ENCODE measurements at places on chromosomes 6 and 20. TPM values are rescaled to one million over a fixed set of nuclear protein-coding genes. Genes with fewer than 3 reads are reported as not detected.

DNA sequence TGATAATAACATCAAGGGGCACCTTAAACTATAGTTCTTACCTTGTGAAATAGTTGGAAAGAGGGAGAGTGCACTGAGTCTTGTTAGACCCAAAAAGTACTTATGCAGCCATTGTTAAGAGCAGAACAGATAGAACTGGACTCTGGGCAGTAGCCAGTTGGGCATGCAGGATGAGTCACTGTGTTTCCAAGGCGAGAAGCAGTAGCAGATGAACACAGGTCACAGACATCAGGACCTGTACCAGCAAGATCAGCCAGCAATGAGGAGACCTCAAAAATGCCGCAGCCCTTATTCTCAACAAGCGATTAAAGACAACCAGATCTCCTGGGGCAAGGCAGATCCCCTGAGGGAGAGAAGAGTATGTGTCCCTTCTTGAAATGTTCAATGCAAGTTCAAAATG lies 79.0 kb downstream of the SAMD3 start:
- H3K4me3 ChIP-seq = no peak overlapping the region
- no peak for DNase-seq
- no peaks in the 10 kb centered on the region for H3K36me3 ChIP-seq
- no peak overlapping the region for H3K27ac ChIP-seq
- H3K27me3 ChIP-seq = no peaks in the 10 kb centered on the region

DNA sequence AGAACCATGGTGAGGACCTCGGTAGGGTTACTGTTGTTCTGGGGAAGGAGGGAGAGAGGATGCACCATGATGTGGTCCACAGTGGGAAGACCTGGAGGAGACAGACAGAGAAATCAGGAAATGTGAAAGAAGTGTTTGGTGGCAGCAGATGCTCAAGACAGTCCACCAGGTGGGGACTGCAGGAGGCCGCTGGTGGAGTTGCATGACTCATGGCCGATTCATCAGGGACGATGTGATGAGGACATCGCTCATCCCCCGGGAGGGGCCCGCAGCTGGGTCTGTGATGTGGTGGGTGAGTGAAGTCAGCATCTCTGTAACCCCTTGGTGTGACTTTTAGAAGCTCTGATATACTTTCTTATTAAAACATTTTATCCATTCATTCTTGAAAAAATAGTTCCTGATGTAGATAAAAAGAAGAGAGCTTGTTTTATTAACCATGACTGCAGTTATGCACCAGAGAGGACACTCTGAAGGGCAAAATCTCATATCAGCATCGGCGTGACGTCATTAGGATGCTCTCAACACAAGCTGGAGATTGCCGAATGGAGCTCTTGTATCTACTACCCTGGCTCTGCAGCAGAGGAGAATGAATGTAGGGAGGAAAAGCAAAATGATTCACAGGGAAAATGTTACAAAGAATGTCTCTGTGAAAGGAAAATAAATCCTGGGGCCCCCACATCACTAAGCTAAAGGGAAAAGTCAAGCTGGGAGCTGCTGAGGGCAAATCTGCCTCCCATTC lies 71.2 kb downstream of the RAMACL start:
- H3K4me1 ChIP-seq = peaks cover 7% of the 10 kb centered on the region
- H3K36me3 ChIP-seq = peaks cover 15% of the 10 kb centered on the region
- no peak overlapping the region for H3K27ac ChIP-seq
- no peak overlapping the region for H3K4me3 ChIP-seq
- no peaks in the 10 kb centered on the region for H3K27me3 ChIP-seq

- H3K27ac ChIP-seq = no peak overlapping the region
- H3K4me3 ChIP-seq = no peak overlapping the region
- H3K36me3 ChIP-seq = no peaks in the 10 kb centered on the region
- no peaks in the 10 kb centered on the region for H3K27me3 ChIP-seq
These were observed 157.4 kb downstream of the ZMYND8 start for GRCh38 chr20:47198996-47199552.

DNA sequence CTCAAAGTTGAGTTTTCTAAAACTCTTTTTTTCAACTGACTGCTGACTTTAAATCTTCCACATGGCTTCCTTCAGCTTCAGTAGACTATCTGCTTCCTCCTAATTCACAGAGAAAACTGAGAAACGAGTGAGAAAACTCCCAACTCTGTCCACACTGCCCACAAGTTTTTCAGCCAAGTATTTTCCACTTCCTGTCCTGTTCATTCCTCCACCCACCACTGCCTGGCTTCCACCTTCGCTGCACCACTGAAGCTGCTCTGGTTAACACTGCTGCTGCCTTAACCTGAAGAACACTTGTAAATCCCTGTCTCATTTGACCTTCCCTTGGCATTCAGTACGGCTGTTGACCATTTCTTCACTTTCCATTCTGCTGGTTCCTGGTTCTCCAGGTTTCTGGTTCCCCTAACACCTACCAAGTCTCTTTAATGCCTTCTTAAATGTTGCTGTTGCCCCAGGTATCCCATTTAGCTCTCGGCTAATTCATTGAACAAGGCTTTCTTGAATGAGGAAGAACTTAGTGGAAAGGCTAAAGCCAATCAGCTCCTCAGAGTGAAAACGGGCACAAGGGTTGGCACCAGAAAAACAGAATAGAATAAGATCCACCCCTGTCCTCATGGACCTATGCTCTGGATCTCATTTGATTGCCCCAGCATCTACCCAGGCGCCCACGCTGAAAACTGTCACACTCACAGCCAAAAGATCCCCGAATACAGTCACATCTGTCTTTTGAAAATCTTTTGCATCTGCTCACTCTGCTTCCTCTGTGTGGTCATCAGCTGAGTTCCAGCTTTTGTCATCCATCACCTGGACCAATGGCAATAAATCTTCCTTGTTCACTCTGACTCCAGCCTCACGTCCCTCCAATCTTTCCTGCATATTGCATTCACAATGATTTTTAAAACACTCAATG lies 104.4 kb upstream of the TAB2 start:
- H3K36me3 ChIP-seq = no peaks in the 10 kb centered on the region
- H3K27ac ChIP-seq = no peak overlapping the region
- DNase-seq = no peak
- peaks cover 10% of the 10 kb centered on the region for H3K4me1 ChIP-seq

DNA sequence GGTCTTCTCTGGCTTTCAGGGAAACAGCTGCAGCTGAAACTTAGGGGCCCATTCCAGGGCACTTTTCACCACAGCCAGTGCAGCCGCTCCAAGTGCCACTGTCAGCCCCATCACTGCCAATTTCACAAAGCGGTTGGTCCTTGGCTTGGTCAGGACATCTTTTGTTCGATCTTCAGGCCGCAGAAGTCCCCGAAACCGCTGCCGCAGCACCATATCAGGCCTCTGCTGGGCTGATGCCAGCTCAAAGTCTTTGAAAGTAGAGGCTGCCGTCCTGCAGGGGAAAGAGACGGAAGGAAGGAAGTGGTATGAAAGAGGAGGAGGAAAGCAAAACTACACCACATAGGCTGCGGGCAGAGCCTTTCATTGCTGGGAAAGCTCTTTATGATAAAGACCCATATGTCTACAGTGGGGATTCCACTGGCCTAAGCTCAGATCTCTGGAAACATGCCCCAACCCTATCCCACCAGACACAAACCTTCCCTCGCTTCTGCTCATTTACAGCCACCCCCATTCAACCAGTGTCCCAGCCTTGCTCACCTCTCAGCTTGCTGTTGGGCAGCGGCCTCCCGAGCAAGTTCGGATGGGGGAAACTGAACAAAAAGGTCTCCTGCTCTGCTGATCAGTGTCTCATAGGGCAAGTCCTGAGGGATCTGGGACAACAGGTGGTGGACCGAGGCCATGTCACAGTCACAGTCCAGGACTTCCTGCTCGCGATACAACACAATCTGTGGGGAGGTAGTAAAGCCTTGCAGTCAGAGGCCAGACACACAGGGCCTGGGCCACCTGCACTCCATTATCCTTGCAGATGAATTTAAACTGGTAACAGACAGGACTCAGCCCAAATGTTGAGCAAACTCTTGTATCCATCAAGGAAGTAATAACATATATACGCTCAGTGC lies 23.5 kb downstream of the TBC1D20 start:
- H3K36me3 ChIP-seq = peaks cover 99% of the 10 kb centered on the region
- no peaks in the 10 kb centered on the region for H3K27me3 ChIP-seq
- no peak overlapping the region for H3K4me3 ChIP-seq

DNA sequence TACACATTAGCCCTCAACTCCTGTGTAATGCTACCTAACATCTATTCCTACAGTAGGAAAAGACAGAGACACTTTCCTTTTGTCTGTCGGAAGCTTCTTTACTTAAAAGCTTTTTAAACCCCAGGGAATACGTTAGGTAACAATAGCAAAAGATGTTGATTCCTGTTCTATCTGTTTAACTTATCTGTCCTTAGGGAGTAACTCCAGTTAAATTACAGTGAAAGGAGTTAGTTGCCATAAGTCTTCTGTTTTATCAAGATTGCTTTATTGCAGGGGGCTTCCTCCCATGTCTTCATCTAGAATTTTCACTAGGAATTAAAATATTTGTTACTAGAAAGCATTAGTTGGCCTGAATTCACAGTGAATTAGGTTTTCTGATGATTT lies 26.2 kb downstream of the TOP1 start:
- no peak for DNase-seq
- no peaks in the 10 kb centered on the region for H3K27me3 ChIP-seq
- H3K4me1 ChIP-seq = peaks cover 91% of the 10 kb centered on the region
- no peaks in the 10 kb centered on the region for H3K36me3 ChIP-seq
- no peak overlapping the region for H3K4me3 ChIP-seq

DNA sequence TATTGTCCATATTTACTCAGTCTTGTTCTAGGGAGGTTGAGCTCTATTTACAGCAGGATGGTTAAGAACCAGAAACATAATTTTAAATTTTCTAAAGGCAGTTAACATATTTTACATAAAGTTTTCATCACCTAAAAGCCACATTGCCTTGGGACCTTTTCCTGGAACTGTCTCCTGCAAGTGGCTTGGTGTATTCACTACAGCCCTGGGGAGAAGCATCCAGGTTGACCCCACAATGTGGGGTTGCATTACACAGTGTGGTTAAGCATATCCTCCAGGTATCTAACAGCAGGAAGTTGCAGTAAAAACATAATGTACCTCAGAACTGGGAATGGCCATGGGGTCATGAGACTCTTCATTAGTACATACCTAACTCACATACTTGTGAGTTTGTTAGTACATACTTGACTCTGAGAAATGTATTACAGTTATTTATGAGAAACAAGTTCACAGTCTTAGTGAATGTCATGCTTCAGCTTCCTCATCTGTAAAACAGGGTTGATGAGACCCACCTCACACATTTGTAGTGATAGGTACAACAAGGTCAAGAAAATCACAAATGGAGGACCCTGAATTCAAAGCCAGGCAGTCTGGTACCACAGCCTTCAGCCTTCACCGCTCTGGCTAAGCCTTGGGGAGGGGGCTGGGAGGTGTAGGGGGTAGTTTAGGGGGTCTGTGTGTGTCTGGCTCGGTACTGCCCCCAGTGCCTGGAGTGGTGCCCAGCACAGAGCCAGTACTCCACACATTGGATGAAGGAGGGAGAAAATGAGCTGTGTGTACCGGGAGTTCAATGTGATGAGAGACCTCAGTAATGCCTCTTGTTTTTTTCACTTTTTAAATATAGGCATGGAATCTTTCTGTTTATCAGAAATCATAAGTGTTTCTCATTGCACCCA lies 52.9 kb downstream of the KAT14 start:
- H3K4me1 ChIP-seq = no peaks in the 10 kb centered on the region
- H3K27me3 ChIP-seq = no peaks in the 10 kb centered on the region
- no peak for DNase-seq
- H3K36me3 ChIP-seq = peaks cover 35% of the 10 kb centered on the region
- no peak overlapping the region for H3K4me3 ChIP-seq

DNA sequence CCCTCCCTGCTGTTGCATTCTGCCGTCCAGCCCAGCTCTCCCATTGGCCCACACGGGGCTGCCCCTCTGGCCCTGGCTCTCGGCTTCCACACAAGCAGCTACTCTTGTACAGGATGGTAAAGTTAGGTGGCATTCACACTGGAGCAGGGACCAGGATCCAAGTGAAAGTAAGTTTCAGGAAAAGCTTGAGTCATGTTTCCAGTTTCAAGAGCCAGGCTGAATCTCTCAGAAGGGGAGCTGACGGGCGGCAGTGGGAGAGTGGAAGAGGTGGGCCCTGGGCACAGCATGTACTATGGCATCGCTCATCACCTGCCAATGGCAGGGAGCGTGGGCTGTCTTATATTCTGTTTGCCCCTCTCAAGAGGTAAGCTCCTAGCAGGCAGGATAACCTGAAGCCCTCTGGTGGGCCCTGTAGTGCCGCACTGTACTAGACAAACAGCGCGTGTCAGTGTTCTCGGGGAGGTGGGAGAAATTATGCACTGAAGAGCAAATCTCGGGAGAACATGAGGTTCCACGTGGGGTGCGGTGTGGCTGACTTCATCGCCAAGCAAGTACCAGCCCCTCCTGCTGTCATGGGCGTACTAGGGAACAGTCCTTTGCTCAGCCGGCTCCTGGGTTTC lies 241.5 kb downstream of the NRN1 start:
- no peaks in the 10 kb centered on the region for H3K27me3 ChIP-seq
- H3K4me1 ChIP-seq = peaks cover 14% of the 10 kb centered on the region
- no peak overlapping the region for H3K27ac ChIP-seq
- H3K36me3 ChIP-seq = no peaks in the 10 kb centered on the region
- DNase-seq = no peak

DNA sequence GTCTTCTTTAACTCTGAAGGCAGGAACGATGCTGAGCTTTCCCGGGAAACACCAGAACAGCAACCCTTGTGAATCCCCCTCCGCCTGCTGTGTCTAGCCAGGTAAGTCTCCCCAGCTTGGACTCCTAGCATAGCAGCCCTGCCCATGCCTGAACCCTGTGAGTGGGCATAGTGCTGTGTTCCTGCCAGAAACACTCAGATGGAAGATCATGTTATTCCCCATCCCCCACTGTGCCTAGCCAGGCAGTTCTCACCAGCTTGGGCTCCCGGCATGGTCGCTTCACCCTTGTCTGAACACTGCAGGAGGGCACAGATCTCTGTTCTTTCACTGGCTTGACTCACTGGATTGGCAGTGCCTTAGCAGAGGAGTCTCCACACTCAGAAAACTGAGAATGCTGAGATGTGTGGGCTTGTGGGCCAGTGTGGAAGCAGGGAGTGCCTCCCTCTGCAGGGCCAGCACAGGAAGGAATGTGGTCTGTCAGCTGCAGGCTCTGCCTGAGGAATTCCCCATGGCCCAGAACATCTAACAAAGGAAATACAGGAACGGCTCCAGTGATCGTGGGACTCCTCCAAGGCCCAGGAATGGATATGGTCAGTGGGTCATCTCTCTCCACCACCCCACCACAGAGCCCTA lies 440.1 kb upstream of the ADGRB3 start:
- no peaks in the 10 kb centered on the region for H3K36me3 ChIP-seq
- H3K27ac ChIP-seq = no peak overlapping the region
- H3K4me1 ChIP-seq = no peaks in the 10 kb centered on the region

The TREM2 gene
- 58.5 TPM for total RNA-seq

The KCNQ5 gene
- total RNA-seq = 0.35 TPM

The CST5 gene
- total RNA-seq = not detected
